ENCODE measurements at places on chromosomes 3 and 15.

DNA sequence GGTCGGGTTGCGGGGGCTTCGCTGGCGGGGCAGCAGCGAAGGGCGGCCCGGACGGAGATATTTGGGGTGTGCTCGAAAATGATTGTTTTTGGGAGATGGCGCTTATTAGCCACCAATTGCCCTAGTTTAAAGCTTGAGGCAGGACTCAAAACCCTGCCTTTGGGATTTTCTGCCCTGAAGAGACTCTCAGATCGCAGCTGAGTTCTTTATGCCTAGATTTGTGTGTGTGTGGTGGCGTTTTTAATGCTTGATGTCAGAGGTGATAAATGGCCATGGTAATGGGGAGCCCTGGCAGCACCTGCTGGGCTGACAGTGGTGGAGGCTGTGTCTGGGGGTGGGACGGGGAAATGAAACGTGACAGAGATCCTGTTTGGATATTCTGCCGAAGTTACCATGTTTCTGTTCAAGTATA is 604 bp downstream of the KCTD6 start:
- DNase-seq: no peak

DNA sequence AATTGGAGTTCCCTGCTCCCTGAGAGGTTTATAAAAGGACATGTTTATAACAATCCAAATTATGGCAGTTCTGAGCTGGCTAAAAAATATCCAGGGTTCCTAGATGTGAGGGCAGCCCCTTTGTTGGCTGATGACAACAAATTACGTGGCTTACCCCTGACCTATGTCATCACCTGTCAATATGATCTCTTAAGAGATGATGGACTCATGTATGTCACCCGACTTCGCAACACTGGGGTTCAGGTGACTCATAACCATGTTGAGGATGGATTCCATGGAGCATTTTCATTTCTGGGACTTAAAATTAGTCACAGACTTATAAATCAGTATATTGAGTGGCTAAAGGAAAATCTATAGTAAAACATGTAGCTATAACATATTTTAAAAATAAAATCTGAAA is 13.9 kb downstream of the AADAC start:
- DNase-seq: no peak

GRCh38 chr15:74552773-74553441 is 11.9 kb downstream of the ARID3B start:
- DNase-seq: no peak

GRCh38 chr3:138681463-138682220 is 73.1 kb downstream of the FAIM start:
- DNase-seq: no peak

Data from Jurkat, Clone E6-1 (cell line).